D721Med (cell line): ENCODE measurements at places on chromosomes 7 and 10.
A peak's percentile ranks its signal among the peaks of the same experiment; 100 is the strongest.

DNA sequence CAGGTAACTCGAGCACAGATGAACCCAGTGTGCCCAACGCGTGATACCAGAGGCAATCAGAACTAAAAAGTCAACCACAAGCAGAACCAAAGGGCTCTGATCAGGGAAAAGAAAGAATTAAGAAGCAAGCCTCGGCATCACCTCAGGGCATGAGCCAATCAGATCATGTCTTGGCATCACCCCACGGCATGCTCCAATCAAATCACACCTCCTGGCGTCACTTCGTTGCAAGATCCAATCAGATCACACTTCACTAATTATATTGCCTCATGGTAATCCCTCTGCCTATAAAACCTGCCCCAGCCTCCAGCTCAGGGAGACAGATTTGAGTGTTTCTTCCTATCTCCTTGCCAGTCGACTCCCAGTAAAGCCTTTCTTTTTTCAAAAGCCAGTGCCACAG lies 46.8 kb downstream of the TYW1B start:
- no peak for DNase-seq

- DNase-seq, result no peak
These were observed 57.7 kb upstream of the KCNIP2 start for GRCh38 chr10:101901340-101901739.

- no peak for DNase-seq
These were observed 219.2 kb upstream of the C7orf33 start for GRCh38 chr7:148371280-148371937.

DNA sequence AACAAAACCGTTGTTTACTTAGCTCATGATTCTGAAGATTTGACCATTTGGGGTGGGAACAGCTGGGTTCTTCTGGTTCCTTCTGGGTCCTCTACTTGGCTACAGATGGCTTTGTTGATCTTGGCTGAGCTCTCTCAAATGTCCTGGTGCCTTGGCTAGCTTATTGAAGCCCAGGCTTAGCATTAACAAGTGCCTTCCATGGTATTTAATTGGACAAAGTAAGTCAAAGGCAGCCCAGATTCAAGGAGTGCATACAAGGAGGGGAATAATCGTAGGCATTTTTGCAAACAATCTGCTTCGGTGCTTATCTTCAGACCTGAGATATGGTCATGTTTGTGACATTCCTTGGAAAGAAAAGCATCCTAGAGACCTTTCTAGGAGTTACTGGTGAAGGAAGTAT lies 81.4 kb downstream of the ADCYAP1R1 start:
- no peak for DNase-seq

GRCh38 chr10:34415039-34415438 lies 400.1 kb downstream of the PARD3 start:
- no peak for DNase-seq

DNA sequence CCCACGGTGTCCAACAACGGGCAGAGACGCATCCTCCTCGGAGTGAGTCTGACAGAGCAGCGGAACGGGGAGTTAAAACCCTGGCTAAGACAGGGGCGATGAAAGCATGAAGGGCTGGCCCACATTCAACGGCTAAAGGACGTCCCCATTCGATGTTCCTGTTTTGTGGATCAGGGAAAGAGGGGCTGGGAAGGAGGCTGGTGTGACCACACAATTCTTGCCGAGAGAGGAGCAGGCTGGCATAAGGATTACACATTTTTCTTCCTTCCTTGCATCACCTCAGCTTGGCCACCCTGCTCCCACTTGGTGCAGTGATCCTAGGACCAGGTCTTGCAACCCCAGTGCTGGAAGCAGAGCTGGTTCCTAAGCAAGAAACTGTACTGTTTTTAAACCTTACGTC lies 67.7 kb downstream of the GNA12 start:
- no peak for DNase-seq

GRCh38 chr7:121872831-121873288 lies at the start of gene PTPRZ1:
Gene PTPRZ1, plus strand, starts transcription at chr7:121873161. Its CDS starts 339 bp downstream, at chr7:121873500.
- peak; percentile 11 for DNase-seq

GRCh38 chr7:27923642-27923980 lies 183.6 kb downstream of the TAX1BP1 start:
- DNase-seq, result no peak

DNA sequence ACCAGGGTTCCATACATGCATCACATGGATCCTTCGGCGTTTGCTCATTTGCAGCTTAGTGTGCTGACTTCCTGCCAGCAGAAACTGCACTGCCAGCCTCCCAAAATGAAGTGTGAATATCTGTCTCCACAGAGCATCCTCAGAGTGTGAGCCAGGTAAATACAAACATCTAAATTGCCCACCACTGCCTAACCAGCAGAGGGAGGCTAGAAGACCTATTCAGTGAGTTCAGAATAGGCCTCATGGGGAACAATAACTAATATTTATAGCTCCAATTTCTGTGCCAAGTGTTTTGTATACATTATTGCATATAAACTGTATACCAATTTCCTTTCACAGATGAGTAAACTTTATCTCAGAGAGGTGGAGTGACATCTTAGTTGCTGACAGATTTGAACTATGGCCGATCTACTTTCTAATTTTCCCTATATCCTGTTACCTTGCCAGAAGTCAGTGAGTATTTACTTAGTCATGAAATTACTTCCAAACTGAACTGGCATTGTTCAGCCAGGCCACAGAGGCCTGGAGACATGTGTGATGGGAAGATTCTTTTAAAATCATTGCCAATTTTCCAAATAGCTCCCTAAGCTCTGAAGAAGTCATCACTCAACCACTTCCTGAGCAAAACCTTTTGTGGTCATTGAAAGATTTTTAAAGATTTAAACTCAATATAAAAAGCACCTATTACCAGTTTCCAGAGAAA lies 926.5 kb upstream of the GHITM start:
- DNase-seq, result no peak

DNA sequence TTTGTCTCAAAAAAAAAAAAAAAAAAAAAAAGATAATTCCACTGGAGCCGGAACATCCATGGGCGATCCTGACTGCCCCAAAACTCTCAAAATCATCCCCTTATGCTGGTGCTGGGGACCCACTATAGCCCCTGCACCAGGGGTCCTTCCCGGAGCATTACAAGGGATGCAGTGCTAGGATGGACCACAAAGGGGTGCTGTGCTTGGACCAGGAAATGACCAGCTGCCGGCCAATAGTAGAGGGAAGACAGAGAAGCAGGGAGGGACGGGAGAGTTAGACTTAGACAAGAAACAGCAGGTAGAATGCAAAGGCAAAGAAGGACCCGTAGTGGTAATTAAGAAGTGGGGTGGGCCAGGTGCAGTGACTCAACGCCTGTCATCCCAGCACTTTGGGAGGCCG lies 40.5 kb downstream of the RCC1L start:
- DNase-seq, result peak; percentile 39

DNA sequence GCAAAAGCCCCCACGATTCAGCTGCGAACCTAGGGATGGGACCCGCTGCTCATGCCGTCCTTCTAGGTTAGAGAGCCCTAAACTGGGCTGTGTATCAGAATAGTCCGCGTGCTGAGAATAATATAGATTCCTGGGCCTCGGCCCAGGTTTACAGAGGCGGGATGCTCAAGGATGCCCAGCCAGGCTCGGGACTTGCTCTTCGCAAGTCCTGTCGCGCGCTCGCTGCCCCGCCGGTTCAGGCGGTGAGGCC lies 266 bp upstream of the STMP1 start:
- no peak for DNase-seq

DNA sequence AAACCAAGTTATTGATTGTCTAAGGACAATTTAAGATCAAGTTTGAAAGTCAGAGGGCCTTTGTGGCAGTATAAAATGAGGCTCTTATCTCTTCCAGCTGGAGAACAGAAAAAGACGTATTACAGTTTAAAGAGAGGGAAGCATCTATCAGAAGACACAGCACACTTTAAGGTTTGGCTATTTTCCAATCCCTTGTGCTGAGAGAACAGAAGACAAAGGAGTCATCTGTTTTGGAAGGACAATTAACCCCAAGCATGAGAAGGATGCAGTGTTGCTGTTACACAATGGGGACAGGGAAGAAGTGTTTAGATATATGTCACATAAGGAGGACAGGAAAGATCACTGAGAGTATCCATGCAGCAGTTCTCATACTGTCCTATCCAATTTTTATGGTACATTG lies 1224.2 kb upstream of the SORCS1 start:
- no peak for DNase-seq

GRCh38 chr7:16066805-16067459 lies 354.4 kb downstream of the CRPPA start:
- DNase-seq, result no peak

- DNase-seq, result no peak
These were observed 35.1 kb downstream of the ADD3 start for GRCh38 chr10:110042891-110043290.

- DNase-seq, result no peak
These were observed 1.5 kb upstream of the ELFN1 start for GRCh38 chr7:1668396-1669063.

DNA sequence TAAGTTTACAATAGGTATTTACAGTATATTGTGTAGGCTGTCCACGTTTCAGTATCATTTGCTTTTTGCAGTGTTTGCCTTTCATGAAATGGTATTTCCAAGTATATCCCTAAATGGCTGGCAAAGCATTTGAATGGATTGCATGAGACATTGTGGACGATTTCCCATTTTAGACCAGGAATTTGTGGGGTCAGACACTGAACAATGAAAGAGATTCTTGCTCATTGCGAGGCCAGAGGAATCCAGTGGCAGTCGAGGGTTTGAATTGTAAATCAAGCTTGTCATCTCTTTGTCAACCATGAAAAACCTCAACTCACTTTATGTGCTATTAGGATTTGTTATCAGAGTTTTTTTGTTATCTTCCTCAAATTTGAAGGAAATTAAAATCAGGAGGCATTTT lies 70.8 kb downstream of the CREB5 start:
- no peak for DNase-seq

- DNase-seq, result no peak
These were observed 459.3 kb downstream of the HTR7 start for GRCh38 chr10:90398566-90398965.

- no peak for DNase-seq
These were observed 163.3 kb downstream of the GRID1 start for GRCh38 chr10:86203162-86203905.

DNA sequence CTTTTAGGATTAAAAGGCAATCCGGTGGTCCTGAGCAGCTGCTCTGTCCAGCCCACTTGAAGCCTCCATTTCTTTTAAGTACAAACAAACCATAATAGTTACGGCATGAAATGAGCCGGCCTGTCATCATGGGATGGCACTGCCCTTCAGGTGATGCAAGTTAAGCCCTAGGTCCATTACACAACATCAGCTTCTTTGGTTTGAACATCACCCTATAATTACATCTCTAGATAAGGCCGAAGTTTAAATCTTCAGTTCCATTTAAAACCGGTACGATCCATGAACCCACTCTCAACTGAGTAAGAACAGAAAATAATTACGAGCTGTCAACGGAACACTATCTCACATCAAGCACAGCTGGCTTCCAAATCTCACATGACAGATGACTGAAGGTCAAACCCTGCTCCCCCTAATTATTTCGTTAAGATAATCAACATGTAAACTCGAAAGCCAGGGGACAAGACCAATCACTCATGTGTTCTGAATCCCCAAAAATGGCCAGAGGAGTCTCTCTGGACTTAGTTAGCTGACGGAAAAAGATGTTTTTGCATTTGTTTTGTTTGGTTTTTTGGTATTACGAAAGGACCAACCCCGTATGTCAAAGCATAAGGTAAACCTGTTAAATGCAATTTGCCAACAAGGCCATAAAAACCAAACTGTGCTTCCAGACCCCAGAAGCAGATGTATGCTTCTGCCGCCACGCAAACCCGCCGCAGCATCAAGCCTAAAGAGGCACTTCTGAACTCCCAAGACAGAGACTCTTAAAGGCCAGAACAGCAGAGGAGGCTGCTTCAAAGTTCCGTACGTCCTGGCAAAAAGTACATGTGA lies 10.8 kb downstream of the GNA12 start:
- no peak for DNase-seq
